Naive thymus-derived CD8-positive, alpha-beta T cell (primary cell): ENCODE measurements at places on chromosomes 5 and 9.

- DNase-seq, result no peak
Observed at GRCh38 chr5:96509721-96510350, 76.8 kb upstream of the PCSK1 start.

GRCh38 chr9:32264170-32264864 lies 120.1 kb upstream of the ACO1 start:
- DNase-seq, result no peak

- DNase-seq, result no peak
Observed at GRCh38 chr5:154801083-154801482, 45.9 kb downstream of the LARP1 start.

DNA sequence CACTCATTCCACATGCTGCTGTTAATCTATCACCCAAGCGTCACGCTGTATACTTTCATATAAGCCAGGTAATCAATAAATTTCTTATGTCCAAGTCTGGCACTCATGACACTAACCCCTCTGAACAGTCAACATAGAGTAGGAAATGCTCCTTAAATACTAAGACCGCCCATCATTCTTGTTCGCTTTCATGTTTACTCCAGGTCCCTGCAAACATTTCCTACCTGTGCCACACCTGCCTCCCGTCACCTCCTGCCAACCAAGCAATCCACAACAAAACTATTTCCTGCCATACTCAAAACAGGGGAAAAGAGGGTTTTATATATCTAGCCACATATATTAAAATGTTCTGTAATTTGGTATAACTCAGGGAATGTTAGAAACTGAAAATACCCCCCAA lies 39.0 kb downstream of the ZFR start:
- DNase-seq, result no peak

GRCh38 chr9:109017493-109017892 lies 4.2 kb upstream of the CTNNAL1 start:
- DNase-seq, result no peak

DNA sequence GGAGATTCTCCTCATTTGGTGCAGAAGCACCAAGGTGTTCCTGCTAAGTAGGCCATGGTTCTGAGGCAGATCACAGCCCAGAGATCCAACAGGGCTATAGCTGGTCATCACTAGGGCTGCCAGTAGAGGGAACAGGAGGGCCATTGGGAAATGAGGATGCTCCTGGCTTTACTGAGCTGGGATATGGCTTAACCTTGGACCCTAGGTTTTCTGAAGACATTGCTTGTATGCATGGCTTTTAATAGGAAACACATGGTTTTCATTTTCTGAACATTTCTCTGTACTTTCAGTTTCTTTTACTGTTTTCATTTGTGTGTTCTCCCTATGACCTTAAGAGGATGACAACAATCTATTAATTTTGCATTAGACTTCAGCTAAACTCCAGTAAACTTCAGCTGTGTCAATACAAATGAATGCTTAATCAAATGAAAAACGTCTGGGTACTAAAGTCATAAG lies at the start of gene IFNW1:
TSS of gene IFNW1 (minus strand) at position 406 of the 456 bp plus-strand sequence. CDS start at position 144, 262 bp downstream.
- no peak for DNase-seq
